ENCODE measurements at places on chromosomes 5 and 9.

DNA sequence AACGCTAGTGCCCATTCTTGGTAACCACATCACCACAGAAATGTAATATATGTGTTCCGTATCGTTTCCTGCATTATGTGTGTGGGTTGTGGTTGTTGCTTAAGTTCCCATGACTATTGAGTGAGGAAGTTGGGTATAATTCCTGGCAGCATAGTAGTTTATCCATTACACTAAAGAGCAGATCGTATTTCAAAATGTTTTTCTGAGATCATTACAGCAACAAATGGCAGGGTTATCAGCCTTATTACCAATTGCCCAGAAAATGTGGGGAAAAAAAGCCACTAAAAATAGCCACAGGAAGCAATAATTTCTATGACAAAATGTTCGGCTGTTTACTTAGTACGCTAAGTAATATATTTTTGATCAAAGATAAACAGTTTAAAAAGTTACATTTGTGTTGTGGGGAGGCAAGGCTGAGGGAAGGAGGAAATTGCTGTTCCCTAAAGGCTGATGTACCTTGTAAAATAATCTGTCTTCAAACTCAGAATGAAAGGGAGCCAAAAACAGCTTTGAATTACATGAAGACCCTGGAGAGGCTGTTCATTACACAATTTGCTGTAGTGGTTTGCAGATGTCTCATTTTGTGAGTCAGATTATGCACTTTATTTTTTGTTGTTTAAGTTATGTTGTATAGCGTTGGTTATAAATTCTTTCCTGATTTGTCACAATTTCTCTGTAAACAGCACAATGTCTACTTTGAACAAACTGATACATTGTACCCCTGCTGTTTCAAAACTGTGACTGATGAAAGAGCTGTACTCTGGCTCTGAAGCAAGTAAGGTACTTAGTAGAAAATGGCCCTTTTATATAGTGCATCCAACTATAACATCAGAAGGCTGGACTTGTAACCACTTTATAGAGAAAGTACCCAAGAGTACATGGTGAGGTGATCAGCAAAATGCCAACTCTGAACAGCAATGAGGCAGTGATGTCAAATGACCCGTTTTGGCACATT, 1028.5 kb downstream of the NR2F1-AS1 start:
- DNase-seq, result no peak

GRCh38 chr9:4857163-4857810, 64.5 kb downstream of the RCL1 start:
- no peak for DNase-seq

DNA sequence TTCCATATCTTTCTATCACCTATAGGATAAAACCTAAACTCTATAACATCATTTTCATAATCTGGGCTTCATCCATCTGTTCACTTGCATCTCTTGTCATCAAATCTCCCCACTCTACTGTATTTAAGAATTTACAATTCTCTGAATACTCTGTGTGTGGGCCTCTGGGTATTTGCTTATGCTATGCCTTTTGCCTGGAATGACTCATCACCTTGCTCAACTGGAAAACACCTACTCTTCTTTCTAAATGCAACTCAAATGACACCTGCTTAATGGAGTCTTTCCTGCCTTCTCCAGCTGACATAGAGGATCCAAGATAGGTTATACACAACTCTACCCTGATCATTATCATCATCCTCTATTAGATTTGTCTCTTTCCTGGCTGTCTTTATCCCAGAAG, 421.7 kb downstream of the SPATA31D1 start:
- DNase-seq, result no peak

DNA sequence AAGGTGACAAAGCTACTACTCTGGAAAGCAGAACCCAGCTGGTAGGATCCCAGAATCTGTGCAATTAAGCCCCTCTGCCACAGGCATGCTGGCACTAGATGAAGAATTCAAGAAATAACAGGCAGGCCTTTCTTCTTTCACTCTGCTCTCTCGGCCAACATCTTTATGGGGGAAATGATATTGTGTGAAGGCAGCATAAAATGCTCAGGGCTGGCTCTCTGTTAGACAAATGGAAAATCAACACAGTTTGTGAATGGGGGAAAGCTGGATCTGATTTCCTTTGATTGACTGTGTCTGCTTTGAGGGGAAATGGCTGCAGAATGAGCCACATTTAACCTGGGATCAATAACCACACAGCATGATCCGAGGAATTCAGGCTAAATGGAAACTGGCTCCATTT, 29.1 kb upstream of the AKNA start:
- no peak for DNase-seq

GRCh38 chr9:126151686-126152134, 174.9 kb upstream of the MVB12B start:
- no peak for DNase-seq

Measured in NT2/D1 (cell line).